ENCODE measurements at places on chromosomes 5 and 9.

DNA sequence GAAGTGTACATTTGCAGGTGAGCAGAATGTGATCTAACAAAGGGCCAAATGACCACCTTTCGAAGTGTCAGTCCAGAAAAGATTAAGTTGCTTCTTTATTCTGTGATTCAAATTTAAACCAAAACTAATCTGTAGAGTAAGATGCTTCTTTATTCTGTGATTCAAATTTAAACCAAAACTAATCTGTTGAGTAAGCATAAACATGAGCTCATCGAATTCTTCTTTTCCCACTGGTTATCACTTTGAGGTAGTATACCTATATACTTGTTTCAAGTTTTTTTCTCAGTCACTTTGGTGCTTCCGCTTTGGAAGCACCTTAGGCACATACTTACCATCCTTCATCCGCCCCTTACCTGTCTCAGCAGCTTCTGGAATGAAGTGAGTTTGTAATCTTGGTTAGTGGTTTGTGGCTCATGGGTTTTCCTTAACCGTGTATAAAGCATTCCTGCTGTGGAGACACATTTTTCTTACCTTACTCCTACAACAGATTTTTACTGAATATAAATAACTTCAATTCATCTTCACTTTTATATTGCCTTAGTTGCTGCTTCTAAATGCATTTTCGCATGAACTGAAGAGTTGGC is 40.7 kb upstream of the CTXN3 start:
- no peak for DNase-seq

GRCh38 chr5:81428861-81429260 is 34.9 kb upstream of the ACOT12 start:
- no peak for DNase-seq

DNA sequence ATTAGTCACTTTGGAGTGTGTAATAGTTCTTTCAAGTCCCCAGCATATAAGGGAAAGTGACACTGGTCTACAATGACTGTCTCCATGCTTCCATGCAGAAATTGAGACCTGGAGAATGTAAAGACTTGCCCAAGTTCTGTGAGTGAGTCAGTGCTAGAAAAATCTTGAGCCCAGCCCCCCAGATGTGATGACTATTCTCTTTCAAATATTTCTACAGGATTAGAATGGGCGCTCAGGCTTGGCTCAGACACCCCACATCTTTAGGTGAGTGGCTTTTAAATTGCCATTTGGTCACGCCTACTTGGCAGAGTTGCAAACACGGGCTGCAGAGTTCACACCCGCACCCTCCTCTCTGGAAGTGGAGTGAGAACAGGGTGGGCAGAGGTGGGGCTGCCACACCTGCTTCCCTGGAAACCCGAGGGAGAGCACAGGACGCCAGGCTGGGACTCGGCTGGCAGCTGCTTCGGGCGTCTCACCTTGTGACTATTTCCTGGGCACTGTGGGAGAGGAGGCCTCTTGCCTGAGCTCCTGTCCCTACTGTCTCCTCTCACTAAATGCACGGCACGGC is 37.6 kb downstream of the ROPN1L start:
- DNase-seq, result peak; percentile 82

- peak; percentile 97 for DNase-seq
Observed at GRCh38 chr9:734831-735511, 106.5 kb upstream of the DMRT1 start.

DNA sequence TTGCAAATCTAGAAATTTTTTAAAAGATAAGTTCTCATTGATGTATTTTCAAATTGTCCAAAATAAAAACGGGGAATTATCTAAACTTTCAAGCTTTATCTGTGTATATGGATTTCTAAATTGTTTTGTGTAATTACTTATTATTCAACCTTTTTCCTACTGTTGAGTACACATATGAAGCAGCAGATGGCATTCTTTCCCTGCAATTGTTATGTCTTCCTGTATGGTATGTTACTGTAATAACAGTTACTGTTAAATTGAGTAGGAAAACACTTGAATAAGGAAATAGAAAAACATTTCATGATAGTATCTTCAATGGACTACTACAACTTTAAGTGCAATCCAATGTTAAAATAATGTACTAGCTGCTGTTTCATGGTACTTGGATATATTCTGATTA is 124.8 kb downstream of the RANBP17 start:
- no peak for DNase-seq

- DNase-seq, result no peak
Observed at GRCh38 chr9:126708178-126708577, 94.5 kb downstream of the LMX1B start.

DNA sequence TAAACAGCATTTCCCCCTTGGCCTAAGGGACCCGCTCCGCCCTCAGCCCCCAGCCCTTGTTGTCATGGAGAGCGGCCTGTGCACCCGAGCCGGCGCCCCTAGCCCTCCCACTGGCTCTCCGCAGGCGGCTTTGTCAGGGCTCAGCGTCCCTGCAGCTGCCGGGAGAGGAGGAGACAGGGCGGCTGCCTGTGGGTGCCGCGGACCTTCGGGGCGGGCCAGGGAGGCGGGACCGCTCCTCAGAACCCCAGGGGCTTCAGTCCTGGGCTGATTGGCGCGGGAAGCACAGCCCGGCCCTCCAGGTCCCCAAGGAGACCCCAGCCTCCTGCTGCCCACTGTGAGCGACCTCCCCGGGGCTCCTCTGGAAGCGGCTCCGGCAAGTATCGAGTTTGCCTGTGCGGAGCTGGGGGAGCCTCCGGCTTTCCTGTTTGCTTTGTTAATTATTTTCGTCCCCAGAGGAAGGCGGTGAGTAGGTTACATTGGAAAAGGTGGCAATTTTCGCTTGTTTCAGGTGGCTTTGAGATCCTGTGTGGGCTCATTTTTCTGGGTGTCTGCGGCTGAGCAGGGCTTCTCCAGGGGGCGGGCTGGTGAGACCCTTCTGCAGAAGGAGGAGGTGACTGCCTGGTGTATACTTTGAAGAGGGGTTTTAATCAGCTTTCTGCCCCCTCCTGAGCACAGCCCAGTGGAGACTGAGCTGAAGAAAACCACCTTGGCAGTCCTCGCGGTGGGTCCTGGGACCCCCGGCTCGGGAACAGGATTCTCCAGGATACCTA is at the start of gene FGD3:
Gene FGD3 (plus strand): TSS at position 256 of the 770 bp plus-strand sequence. CDS start 28,734 bp downstream, outside the sequence.
- DNase-seq, result no peak

- peak; percentile 90 for DNase-seq
Observed at GRCh38 chr5:149420545-149421371, 41.7 kb upstream of the IL17B start.

DNA sequence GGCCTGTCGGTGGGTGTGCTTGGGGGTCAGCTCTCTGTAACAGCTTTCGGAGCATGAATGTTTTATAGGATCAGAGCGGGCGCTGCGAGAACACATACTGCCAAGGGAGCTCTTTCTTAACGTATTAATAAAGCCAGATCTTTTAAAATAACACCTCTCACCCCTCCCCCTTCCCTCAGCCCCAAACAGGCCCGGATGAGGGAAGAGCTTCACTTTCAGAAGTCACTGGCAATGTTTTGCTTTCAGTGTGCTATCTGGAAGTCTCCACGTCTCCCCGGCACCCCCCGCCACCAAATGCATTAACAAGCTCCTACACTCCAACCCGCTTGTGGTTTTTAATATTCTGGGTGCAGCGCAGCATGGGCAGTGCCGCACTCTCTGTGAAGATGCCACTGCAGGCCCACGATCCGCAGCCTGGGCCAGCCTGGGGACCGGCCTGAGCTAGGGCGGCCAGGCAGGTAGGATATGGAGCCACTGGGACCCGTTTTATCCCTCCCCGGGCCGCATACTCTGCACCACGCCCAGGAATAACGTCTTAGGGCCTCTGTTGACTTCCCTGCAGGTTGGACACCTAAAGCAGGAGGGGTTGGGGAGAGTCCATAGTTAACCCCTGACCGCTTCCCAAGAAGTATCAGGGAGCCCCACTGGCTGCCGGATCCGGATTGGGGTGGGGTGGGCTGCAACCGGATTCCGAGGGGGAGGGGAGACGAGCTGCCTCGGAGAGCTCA is 12.6 kb downstream of the NR2F1 start:
- no peak for DNase-seq

- DNase-seq, result no peak
Observed at GRCh38 chr5:10091701-10092100, 158.0 kb downstream of the ATPSCKMT start.

DNA sequence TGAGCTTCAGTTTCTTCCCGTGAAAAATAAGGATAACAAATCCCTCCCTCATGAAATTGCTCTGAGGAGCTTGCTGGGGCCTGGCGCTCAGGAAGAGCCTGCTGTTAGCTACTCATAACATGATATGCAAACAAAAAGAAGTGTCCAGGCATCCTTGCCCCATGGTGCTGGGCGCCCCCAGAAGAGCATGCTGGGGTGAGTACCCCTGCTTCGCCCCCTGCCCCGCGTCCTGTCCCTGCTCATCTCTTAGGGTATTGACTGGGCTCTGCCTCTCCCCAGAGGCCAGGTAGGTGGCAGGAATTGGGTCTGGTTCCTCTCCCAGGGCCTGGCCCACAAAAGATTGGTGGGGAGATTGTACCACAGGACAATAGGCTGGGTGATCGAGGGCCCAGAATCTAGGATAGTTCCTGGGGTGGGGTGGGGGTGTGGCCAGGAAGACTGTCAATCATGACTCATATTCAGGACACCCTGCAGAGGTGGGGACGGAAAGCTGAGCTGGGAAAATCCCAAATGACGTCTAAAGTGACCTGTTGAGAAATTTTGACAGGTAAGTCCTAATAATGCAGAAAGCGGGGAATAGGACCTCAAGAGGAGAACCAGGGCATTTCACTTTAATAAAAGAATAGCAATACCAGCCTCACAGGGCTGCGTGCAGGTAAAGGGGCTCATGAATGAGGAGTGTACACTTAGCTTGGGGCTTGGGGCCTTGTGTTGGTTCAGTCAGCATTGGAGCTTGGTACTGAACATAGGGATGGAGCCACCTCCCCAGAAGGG is 8.9 kb downstream of the PITX1 start:
- peak; percentile 45 for DNase-seq

DNA sequence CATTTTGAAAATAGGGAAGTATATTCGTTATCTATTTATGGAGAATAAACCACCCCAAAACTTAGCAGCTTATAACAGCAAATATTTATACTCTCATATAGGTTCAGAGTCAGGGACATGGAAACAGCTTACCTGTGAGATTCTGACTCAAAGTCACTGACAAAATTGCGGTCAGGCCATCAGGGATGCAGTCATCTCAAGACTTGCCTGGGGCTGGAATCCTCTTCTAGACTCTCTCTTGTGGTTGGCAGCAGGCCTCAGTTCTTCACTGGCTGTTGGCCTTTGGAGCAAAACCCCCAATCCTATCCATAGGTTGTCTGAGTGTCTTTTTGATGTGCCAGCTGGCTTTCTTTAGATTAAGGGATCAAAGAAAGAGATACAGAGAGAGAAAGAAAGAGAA is 275.6 kb downstream of the SEC61B start:
- no peak for DNase-seq

GRCh38 chr5:163089230-163089629 is 348.2 kb upstream of the CCNG1 start:
- no peak for DNase-seq

DNA sequence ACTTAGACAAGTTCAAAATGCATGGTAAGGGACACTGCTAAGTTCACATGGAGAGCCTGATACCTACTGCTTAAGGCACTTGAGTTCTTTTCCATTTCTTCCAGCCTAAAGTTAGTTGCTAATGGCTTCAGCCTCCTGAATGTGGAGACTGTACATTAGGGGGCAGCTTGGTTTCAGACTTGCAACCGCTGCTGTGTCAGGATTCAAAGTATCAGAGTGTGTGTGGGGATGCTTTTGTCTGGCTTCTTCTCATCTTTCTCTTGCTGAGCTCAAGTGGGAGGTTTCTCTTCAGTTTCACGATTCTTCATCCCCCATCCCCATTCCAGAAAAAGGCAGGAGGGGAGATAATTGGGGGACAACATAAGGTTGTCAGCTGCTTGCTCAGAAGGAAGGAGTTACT is 49.4 kb downstream of the ATP10B start:
- DNase-seq, result no peak

DNA sequence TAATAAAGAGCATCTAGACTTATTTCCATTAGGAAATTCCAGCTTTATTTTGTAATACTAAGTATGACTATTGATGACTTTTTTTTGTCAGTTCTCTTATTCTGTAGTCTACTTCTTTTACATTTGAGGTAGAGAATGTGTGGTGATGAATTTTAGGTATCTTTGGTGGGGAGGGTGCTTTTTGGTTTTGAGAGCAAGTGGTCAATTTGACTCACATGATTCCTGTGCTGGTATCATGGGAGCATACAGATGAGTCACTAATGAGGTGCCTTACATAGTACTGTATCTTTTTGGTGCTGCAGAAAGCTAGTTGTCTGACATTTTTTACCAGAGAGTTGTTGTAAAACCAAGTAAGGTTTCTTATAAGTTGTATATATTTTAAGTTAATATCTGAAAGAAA is 35.3 kb downstream of the ERBIN start:
- DNase-seq, result peak; percentile 67

GRCh38 chr9:70580606-70581195 is 166.2 kb upstream of the KLF9 start:
- no peak for DNase-seq

GRCh38 chr5:7395432-7395946 is 449 bp upstream of the ADCY2 start:
- DNase-seq, result no peak

GRCh38 chr9:6109986-6110385 is 94.6 kb upstream of the RANBP6 start:
- DNase-seq, result peak; percentile 42

- DNase-seq, result no peak
Observed at GRCh38 chr5:73663860-73664240, 37.9 kb downstream of the ARHGEF28 start.

DNA sequence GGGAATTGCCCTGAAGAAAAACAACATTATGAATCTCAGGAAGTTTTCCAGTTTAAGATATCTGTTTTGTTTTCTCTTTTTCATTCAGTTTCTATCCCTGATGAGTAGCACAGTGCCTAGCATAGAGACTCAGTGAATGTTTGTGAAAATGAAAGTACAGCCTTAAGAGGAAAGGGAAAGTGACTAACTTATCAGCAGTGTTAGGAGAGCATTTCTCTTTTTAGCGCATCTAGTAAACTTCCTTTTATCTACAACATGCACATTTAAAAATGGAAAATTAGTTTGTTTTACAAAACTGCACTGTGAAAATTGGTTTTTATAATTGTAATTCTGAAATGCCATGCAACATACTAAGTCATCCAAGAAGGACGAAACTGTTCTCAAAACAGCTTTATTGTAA is 110.8 kb downstream of the SMARCA2 start:
- peak; percentile 20 for DNase-seq
